ENCODE measurements at places on chromosomes 12 and 14. TPM values are rescaled to one million over a fixed set of nuclear protein-coding genes. Genes with fewer than 3 reads are reported as not detected.

- H3K27me3 ChIP-seq, result no peaks in the 10 kb centered on the region
- H3K4me1 ChIP-seq, result no peaks in the 10 kb centered on the region
- H3K27ac ChIP-seq, result no peak overlapping the region
- DNase-seq, result no peak
- peaks cover 12% of the 10 kb centered on the region for H3K36me3 ChIP-seq
Measured at GRCh38 chr14:93276031-93276716, 56.7 kb downstream of the BTBD7 start.

DNA sequence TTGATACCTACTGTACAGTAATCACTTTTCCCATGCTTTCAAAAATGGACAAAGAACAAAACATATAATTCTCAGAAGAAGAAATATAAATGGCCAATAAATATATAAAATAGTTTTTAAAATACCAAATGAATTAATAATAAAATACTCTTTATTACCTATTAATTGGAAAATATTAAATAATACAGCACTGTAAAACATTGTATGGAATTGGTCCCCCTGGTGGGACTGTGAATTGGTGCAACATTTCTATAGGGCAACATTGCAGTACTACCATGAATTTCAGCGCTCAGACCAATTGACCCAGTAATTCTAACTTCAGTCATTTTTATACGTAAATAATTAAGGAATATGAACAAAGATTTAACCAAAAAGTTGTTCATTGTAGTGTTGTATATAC lies 162.6 kb downstream of the PELI2 start:
- no peaks in the 10 kb centered on the region for H3K4me1 ChIP-seq
- H3K4me3 ChIP-seq, result no peak overlapping the region
- H3K36me3 ChIP-seq, result peaks cover 21% of the 10 kb centered on the region
- H3K27me3 ChIP-seq, result no peaks in the 10 kb centered on the region
- H3K27ac ChIP-seq, result no peak overlapping the region

DNA sequence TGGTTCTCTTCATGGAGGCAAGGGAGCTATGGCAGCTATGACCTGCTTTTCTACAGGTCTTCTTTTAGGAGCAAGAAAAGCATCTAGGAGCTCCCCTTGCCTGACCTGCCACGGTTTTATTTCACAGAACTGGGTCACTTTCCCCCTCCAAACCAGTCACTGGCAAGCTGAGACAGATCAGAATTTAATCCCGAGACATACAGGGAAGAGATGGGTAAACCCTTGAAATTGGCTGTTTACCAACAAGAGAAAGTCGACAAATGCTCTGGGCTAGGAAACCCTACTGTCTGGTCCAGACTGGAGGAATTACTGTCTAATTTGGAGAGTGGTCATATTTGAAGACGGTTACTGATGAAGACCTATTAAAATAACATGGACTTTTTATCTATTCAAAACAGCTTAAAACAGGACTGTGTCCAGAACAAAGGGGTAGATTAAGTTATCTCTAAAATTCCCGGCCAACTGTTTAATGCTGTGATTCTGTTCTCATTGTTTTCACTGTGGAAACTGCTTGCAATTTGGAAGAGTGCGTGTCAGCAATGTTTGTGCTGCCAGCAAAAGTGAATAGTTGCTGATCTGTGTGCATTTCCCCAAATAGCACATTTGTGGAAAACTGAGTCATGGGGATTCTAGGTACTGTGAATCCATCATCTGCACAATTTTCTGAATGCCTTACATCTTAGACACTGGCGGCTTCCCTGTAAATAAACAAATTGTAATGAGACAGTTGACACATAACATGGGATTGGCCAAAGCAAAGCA lies 73.4 kb upstream of the EEA1 start:
- no peaks in the 10 kb centered on the region for H3K27me3 ChIP-seq
- no peak overlapping the region for H3K4me3 ChIP-seq
- no peaks in the 10 kb centered on the region for H3K4me1 ChIP-seq
- H3K36me3 ChIP-seq, result no peaks in the 10 kb centered on the region

DNA sequence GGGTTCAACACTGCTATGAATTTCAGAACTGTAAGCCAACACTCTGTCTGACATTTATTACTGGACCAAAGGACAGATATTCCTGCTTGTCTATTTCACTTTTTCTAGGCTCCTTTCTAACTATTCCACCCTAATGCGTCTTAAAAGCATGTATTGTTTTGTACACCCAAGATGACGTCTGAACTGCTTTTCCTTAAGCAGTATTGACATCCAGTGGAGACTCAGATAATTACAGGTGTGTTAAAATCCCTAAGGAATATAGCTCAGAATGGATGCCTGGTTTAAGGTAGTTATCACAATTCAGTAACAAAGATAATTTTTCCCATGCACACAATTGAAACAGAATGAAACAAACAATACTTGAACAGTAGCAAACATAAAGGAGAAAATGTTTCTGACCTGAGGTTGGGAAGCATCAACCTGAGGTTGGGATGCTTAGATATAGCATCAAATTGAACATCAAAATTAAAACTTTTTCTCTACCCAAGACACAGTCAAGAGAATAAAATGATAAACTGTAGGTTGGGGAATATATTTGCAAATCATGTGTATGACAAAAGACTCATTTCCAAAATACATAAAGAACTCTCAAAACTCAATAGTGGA lies 93.7 kb upstream of the PTPRR start:
- no peak overlapping the region for H3K27ac ChIP-seq
- H3K4me1 ChIP-seq, result no peaks in the 10 kb centered on the region

Gene FLRT2
- not detected for polyA plus RNA-seq

GRCh38 chr12:29741342-29742241 lies 42.1 kb downstream of the TMTC1 start:
- no peaks in the 10 kb centered on the region for H3K27me3 ChIP-seq
- H3K4me1 ChIP-seq, result no peaks in the 10 kb centered on the region
- DNase-seq, result no peak

Gene ASCL1
- not detected for polyA plus RNA-seq

- no peaks in the 10 kb centered on the region for H3K27me3 ChIP-seq
- DNase-seq, result no peak
- no peak overlapping the region for H3K4me3 ChIP-seq
- H3K4me1 ChIP-seq, result peaks cover 7% of the 10 kb centered on the region
Measured at GRCh38 chr14:93522221-93522620, 91.5 kb downstream of the UNC79 start.

Gene AQP2
- not detected for polyA plus RNA-seq

Gene DPF3
- polyA plus RNA-seq, result 0.33 TPM

DNA sequence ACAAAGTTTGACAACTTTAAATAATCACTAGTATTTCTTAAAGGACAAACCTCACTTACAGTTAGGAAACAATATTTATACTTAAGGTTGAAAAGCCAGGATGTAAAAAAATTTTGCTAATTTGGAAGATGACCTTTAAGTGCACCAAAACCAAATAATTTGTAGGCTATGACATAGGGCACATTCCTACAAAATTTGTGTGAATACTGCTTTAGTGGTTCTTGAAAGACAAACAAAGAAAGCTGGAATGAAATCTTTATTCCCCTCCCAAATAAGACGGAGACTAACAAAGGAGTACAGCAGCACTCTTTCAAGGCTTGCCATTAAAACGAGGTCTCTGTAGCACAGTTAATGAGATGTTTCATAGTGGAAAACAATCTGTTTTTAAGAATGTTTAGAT lies 45.6 kb downstream of the MSRB3 start:
- no peak overlapping the region for H3K4me3 ChIP-seq
- H3K4me1 ChIP-seq, result no peaks in the 10 kb centered on the region
- no peak overlapping the region for H3K27ac ChIP-seq

GRCh38 chr14:71698673-71699072 lies 233.6 kb upstream of the RGS6 start:
- H3K27ac ChIP-seq, result no peak overlapping the region
- H3K4me1 ChIP-seq, result no peaks in the 10 kb centered on the region
- peaks cover 27% of the 10 kb centered on the region for H3K36me3 ChIP-seq

- DNase-seq, result no peak
- H3K27ac ChIP-seq, result no peak overlapping the region
- H3K4me1 ChIP-seq, result no peaks in the 10 kb centered on the region
Measured at GRCh38 chr14:81330619-81331122, 69.5 kb downstream of the STON2 start.

Gene IFNG-AS1
- polyA plus RNA-seq, result not detected

DNA sequence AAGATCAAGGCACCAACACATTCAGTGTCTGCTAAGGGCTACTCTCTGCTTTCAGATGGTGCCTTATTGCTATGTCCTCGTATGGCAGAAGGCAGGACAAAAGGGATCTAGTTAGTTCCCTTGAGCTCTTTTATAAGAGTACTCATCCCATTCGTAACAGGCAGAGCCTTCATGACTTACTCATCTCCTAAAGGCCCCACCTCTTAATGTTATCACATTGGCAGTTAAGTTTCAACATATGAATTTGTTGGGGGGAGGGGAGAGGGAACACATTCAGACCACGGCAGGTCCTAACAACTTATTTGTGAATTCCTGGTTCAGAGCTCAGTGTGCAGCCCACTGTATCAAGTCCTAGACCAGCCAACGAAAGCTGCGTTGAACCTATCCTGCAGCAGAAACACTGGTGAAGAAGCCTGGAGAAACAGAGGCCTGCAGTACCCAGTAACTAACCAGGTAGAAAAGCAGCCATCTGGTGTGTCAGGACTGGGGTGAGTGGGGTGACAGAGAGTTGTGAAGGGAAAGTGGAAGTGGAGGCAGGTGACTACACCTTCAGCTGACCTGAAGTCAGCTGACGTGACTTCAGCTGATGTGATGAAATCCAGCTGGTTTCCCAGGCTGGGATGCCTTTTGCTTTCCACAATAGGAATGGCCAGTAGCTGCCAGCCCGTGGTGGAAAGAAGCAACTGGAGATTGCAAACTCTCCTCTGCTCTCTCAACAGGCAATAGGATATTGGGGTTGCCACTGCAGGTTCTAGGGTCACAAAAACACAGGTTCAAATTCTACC lies 101.6 kb upstream of the PLXNC1 start:
- no peak overlapping the region for H3K27ac ChIP-seq
- DNase-seq, result no peak
- peaks cover 12% of the 10 kb centered on the region for H3K4me1 ChIP-seq
- H3K27me3 ChIP-seq, result no peaks in the 10 kb centered on the region

Gene GXYLT1
- polyA plus RNA-seq, result 4.9 TPM

Gene AICDA
- 0.15 TPM for polyA plus RNA-seq

DNA sequence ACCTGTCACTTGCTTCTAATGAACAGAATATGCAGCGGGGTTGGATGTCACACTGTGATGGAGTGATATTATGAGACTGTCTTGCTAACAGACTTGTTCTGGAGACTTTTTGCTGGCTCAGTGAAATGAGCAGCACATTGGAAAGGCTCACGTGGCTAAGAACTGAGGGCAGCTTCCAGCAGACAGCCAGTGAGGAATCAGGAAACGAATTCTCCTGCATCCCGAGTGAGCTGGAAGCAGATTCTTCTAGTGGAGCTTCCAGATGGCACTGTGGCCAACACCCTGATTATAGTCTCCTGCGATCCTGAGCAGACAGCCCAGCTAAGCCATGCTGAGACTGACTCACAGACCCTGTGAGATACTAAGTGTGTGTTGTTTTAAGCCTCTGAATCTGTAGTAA lies 16.1 kb upstream of the TSPAN9 start:
- H3K27me3 ChIP-seq, result peaks cover 4% of the 10 kb centered on the region
- no peaks in the 10 kb centered on the region for H3K4me1 ChIP-seq
- H3K36me3 ChIP-seq, result no peaks in the 10 kb centered on the region
- no peak for DNase-seq
- H3K4me3 ChIP-seq, result no peak overlapping the region
- no peak overlapping the region for H3K27ac ChIP-seq

DNA sequence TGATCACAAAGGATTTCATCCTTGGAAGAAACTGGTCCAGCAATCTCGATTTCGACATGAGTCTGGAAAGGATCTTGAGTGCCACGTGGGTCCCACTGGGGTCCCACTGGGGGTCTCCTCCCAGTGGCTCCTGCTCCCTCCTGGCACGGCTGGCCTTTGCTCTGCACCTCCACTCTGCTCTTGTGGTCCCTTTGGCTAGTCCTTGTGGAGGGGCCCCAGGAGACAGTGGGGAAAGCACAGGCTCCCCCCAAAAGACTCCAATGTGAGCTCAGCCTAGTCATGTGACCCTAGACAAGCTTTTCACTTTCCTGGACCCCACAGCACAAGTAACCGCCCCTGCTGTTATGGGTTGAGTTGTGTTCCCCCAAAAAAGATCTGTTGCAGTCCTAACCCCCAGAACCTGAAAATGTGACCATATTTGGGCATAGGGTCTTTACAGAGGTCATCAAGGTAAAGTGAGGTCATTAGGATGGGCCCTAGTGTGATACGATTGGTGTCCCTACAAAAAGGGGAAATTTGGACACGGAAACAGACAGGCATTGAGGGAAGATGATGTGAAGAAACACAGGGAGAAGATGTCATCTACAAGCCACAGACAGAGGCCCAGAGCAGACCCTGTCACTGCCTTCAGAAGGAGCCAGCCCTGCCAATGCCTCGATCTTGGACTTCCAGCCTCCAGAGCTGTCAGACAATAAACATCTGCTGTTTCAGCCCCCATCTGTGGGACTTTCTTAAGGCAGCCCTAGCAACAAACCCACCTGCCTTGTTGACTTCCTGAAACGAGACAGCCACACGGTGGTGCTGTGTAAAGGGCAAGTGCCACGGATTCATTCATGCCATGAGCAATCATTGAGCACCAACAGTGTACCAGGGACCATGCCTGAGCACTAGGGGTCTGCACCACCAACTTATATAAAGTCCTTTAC lies 23.8 kb upstream of the PPP2R5C start:
- no peak overlapping the region for H3K4me3 ChIP-seq
- H3K27ac ChIP-seq, result no peak overlapping the region
- peak; percentile 42 for DNase-seq
- H3K36me3 ChIP-seq, result no peaks in the 10 kb centered on the region
- no peaks in the 10 kb centered on the region for H3K27me3 ChIP-seq

DNA sequence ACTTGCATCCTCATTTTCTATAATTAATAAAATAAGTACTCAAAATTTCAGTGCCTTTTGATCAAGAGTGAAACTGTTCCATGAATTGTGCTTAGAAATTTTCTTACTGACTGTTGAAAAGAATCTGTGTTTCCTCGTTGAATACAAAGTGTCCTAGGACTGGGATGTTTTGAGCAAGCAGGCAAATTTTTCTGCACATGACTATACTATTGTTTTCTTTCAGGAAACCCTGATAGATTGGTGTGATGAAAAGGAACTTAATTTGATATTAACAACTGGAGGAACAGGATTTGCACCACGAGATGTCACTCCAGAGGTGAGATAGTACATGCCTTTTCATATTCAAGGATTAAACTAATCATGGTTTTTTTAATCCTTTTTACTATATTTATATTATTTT lies 316.3 kb downstream of the GPHN start:
- no peak for DNase-seq
- no peaks in the 10 kb centered on the region for H3K36me3 ChIP-seq
- H3K27ac ChIP-seq, result no peak overlapping the region
- H3K27me3 ChIP-seq, result no peaks in the 10 kb centered on the region
- no peak overlapping the region for H3K4me3 ChIP-seq
- H3K4me1 ChIP-seq, result no peaks in the 10 kb centered on the region

DNA sequence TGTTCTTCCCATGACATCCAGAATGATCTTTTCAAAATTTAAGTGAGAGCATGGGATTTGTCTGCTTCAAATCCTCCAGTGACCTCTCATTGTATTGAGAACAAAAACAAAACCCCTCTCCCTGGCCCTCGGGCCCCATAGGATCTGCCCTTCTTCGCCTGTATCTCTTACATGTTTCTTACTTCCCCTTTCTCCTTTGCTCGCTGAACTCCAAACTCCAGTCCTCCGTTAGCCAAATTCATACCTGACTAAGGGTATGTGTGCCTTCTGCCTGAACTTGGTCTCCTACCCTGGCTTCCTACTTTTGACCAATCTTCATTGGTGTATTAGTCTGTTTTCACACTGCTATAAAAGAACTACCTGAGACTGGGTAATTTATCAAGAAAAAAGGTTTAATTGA lies 13.2 kb upstream of the TSPAN11 start:
- no peaks in the 10 kb centered on the region for H3K36me3 ChIP-seq
- no peaks in the 10 kb centered on the region for H3K4me1 ChIP-seq
- H3K27me3 ChIP-seq, result no peaks in the 10 kb centered on the region

Measured in CD14-positive monocyte (primary cell).